Activated T-cell treated with anti-CD3 and anti-CD28 coated beads, Interleukin-2, amount 50 U/mL, for 4 hours (primary cell): ENCODE measurements at places on chromosomes 2 and 18.

DNA sequence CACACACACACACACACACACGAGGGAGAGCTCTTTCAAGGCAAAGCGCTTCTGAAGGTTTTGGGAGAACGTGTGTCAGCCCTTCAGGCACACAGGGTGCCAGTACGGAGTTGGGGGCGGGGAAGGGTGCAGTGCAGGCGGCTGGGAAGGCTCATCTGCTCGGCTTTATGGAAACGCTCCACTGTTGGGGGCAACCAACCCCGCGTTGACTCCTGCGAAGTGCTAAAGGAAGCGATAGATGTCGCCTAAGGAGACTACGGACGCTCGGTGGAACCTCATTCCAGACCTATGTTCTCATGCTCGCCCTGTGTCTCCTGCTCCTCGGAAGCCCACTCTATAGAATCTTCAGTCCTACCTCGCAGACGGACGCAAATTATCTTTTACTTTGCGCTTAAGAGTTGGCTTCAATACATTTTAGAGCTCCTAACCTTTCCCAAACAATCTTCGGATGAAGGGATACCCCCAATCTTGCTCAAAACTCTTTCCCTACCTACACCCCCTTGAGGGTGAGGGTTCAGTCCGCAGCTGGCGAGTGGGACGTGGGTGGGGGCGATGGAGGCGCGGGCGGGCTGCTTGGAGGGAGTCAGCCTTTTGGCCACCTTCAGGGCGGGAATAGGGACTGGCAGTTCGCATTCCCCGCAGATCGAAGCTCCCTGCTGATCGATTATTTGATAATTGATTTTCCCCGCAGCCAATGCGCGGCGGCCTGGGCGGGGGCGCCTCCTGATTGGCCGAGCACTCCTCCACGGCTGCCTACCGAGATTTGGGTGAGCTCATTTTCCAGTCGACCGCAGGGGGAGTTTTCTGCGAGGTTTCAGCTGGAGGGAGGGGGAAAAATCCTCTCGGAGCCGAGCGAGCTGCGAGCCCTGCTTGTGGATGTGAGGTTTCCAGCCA lies 1.9 kb upstream of the MEIS1 start:
- no peak for DNase-seq

DNA sequence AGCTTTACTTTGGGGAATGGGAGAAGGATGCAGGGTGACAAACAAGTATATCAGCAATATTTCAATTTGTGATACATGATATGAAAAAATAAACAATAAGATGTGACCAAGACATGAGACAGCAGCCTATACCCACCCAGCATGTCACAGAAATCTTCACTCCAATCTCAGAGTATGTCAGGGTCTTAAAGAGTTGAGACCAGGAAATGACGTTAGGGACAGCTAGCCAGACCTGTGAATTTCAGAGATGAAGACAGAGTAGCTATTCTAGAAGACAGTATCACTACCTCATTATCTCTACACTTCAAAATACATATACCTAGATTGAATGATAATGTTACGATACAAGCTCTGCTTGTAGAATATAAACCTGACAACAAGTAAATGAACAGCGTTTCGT lies 282.8 kb downstream of the ZEB2 start:
- DNase-seq, result no peak

DNA sequence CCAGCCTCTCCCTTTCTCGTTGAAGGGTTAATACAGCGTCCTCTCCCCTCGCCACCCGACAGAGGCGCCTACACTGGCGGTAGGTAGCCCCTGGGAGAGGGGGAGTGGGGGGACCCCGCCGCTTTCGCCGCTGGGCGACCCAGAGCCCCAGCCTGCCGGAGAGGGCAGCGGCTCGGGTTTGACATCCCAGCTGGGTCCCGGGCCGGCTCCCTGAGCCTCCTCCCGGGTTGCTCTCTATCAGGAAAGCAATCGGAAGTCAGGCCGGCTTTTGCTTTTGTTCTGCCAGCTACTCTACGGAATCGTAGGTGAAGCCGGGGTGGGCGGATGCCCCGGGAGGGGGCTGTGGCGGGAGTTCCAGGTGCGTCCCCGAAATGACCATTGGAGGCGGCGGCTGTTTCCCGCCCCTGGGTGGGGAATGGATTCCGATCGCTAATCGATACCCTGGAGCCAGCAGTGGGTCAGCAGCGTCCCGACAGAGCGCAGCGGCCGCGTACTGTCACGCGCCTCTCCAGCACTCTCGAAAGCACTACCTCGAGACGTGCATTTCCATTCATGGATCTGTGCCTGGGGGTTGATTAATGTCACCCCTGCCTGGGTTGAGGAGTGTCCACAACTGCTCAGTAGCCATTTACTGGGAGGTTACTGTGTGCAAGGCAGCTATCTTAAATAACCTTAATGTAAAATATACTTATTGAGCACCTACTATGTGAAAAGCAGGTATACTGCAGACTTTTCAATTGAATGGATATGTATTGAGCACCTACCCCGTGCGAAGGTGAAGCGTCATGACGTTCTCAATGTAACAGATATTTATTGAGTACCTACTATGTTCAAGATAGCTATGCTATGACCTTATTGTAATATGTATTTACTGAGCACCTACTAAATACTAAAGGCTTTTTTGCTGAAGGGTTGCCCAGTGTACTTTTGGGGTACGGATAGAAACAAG lies 1.1 kb downstream of the MAPK4 start:
- no peak for DNase-seq

DNA sequence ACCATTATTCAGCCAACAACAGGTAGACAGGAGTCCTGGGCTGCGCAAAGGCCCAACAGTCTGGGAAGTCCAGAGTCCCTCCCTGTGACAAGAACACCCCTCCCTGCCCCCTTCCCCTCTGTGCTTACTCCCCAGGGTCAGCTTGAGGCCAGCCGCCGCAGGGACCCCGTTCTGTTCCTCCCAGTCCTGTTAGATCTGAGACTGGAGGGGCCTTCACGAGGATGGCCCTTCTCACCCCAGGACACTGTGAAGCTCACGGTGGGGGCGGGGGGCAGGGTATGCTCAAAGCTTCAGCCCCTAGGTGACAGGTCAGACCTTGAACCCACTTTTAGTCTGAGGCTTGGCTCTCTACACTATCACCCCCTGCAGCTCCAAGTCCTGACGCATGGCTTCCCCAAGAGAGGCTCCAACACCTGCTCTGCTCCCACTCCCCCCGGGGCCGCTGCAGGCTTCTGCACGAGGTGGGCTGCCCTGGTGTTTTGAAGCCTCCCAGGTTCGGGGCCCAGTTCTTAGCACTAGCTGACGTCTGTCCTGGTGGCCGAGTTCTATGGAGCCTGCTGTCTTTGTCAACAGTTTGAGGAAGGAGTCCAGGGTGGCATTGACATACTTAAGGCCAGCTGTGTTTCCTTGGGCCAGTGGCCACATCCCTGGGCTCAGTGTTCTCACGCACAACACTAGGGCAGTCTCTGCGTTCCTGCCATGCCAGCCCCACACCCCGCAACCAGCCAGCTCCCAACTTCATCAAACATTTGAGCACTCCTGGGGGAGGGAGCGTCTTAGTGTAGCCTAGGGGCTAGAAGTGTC lies 37.2 kb upstream of the HPCAL1 start:
- DNase-seq, result no peak

- DNase-seq, result no peak
Measured at GRCh38 chr18:65523461-65523860, 227.4 kb upstream of the CDH7 start.
